ENCODE measurements at places on chromosomes 4 and X. TPM values are rescaled to one million over a fixed set of nuclear protein-coding genes. Genes with fewer than 3 reads are reported as not detected.

ZBED1 gene
- 30.3 TPM for total RNA-seq

DNA sequence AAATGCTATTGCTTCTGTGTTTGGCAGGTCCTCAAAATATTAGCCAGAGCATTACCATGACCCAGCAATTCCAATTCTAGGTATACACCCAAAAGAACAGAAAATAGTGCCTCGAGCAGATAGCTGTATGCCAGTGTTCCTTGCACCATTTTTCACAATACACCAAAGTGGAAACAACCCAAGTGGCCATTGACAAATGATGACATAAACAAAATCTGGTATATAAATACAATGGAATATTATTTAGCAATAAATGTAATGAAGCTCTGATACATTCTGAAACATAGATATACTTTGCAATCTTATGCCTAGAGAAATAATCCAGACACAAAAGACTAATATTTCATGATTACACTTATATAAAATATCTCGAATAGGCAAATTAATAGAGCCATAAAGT, 451.8 kb upstream of the PCDH7 start:
- DNase-seq = no peak

TMEM47 gene
- total RNA-seq = 43.4 TPM

CHRDL1 gene
- 14.7 TPM for total RNA-seq
